Naive thymus-derived CD4-positive, alpha-beta T cell (primary cell): ENCODE measurements at places on chromosomes 11 and 22. TPM values are rescaled to one million over a fixed set of nuclear protein-coding genes. Genes with fewer than 3 reads are reported as not detected.

RBM14 gene
- polyA plus RNA-seq: 76.9 TPM

GRM5 gene
- not detected for polyA plus RNA-seq

KRTAP5-1 gene
- not detected for polyA plus RNA-seq

CRYBB3 gene
- polyA plus RNA-seq: not detected

SLC43A1 gene
- polyA plus RNA-seq: 12.7 TPM

SYT7 gene
- not detected for polyA plus RNA-seq

RNF215 gene
- 0.08 TPM for polyA plus RNA-seq

DNA sequence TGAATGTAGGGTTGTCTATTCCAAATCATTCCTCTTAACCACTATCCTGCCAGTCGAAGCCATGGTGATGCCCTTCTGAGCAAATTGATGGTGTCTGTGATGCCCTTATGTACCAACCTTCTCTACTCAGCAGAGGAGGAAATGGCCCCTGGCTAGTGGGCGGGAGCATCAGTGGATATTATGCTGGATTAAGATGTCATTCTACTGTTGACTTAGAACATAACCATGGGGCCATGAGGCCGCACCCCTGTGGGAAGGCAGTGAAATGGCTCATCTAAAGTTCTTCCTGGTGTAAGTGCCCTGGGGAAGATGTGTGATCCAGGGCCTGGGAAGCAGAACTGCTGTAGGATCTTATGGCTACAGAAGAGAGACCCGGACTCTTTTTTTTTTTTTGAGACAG is 20.7 kb upstream of the P2RY2 start:
- no peaks in the 10 kb centered on the region for H3K27me3 ChIP-seq
- no peak for DNase-seq
- no peaks in the 10 kb centered on the region for H3K4me1 ChIP-seq
- no peak overlapping the region for H3K27ac ChIP-seq

GRCh38 chr11:5380740-5381342 is 2.8 kb upstream of the OR51M1 start:
- no peak for DNase-seq
- H3K36me3 ChIP-seq: no peaks in the 10 kb centered on the region
- no peak overlapping the region for H3K27ac ChIP-seq
- H3K4me3 ChIP-seq: no peak overlapping the region
- no peaks in the 10 kb centered on the region for H3K4me1 ChIP-seq

DNA sequence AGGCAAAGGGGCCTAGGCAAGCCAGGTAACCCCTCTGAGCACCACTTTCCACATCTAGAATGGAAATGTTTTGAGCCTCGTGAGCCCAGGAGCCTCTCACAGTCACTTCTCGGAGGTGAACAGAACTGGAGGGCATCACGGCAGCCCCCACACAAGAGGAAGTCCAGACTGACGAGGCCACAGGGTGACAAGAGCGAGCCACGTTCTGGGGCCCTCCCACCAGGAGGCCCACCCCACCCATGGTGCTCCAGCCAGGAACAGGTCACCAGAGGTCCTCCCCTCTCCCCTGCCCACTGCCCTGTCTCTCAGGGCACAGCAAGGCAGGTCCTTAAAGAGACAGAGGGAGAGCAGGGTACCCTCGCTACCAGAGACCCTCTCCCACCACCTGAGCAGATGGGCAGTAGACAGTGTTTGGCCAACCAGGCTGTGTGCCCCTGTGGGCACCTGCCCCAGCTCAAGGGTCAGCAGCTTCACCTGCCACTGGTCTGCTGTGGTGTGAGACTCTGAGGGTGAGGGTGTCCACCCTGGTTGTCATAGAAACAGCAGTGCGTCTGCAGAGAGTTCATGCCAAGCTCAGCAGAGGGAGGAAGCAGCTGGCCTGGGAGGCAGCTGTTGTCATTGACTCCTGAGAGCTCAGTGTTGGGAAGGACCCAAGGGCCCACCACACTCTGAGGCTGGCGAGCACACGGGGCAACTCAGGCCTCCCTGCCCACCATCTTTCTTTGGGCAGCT is 31.4 kb downstream of the RSPH14 start:
- no peaks in the 10 kb centered on the region for H3K4me1 ChIP-seq
- H3K4me3 ChIP-seq: no peak overlapping the region
- H3K36me3 ChIP-seq: no peaks in the 10 kb centered on the region
- no peaks in the 10 kb centered on the region for H3K27me3 ChIP-seq

DNA sequence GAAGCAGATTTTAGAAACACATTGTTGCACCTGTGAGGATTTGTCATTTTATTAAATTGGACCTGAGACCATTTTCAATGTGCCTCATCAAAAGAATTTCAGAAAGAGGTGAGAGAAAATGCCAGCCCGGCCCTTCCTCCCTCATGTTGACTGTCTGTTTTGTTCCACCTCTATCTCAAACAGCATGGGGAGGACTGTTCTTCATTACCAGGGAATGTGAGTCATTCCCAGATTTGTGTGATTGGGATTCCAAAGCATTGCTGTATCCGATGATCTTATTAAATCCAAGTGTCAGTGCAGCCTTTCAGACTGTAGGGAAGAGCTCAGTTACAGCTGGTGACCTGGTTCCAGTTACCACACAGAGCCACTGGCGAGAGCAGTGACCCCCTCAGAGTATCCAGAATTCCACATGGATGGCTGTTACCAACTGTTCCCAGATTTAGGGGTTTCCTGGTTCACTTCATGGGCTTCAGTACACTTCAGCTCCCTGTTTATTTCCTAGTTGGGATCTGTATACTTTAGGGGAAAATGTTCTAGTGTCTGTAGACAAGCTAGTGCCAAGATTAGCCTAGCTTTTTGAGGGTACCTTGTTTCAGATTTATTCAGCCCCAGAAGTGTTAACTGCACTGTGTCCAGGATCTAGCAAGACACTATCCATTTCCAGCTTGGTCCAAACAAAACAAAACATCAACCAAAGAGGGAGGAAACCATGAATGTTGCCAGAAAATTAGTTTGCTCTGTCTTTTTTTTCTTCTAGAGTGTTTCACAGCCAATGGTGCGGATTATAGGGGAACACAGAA is 20.9 kb downstream of the KREMEN1 start:
- no peak for DNase-seq
- H3K36me3 ChIP-seq: no peaks in the 10 kb centered on the region
- no peaks in the 10 kb centered on the region for H3K27me3 ChIP-seq
- no peaks in the 10 kb centered on the region for H3K4me1 ChIP-seq
- H3K4me3 ChIP-seq: no peak overlapping the region

DNA sequence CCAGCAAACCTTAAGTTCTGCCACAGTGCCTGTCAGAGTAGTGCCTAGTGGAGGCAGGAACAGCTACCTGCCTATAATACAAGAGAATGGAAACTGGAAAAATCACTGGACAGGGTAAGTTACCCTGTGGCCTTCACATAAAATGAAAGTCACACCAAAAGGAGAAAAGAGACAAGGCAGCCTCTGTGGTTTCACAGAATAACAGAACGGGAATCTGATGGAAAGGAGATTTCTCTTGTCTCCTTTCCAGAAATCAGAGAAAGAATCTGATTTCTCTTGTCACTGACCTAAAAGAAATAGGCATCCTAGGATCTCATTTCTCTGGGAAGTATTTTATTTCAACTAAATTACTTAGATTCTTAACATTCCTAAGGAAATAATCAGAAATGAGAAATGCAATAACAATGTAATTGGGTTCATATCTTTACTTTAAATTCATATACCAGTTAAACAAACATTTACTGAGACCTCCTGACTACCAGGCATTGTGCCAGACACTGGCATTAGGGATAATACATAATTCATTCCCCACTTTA is 41.6 kb downstream of the PRCP start:
- H3K36me3 ChIP-seq: no peaks in the 10 kb centered on the region
- H3K4me3 ChIP-seq: no peak overlapping the region
- H3K27me3 ChIP-seq: no peaks in the 10 kb centered on the region
- no peak overlapping the region for H3K27ac ChIP-seq

DNA sequence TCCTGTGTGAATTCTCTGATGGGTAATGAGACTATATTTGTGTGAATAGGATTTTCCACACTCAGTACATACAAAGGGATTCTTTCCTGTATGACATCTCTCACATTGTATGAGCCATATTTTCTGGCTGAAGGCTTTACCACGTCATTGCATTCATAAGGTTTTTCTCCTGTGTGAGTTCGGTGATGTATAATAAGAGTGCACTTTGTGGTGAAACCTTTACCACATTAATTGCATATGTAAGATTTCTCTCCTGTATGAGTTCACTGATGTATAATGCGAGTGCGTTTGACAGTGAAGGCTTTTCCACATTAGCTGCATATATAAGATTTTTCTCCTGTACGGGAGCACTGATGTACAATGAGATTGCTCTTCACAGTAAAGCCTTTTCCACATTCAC is 455.4 kb upstream of the CNTN5 start:
- no peaks in the 10 kb centered on the region for H3K36me3 ChIP-seq
- no peak overlapping the region for H3K27ac ChIP-seq
- no peak overlapping the region for H3K4me3 ChIP-seq
- H3K4me1 ChIP-seq: no peaks in the 10 kb centered on the region
- DNase-seq: no peak
- no peaks in the 10 kb centered on the region for H3K27me3 ChIP-seq
